ENCODE measurements at places on chromosomes 6 and 20.

GRCh38 chr20:25527949-25528348 is 57.4 kb downstream of the NINL start:
- no peak for DNase-seq

GRCh38 chr6:107030151-107030550 is 2.2 kb downstream of the MTRES1 start:
- no peak for DNase-seq

- DNase-seq, result no peak
Observed at GRCh38 chr6:167275001-167275400, 16.1 kb upstream of the UNC93A start.

GRCh38 chr20:2559651-2560050 is 23.3 kb downstream of the TMC2 start:
- no peak for DNase-seq

- DNase-seq, result no peak
Observed at GRCh38 chr6:116390581-116390980, 19.8 kb downstream of the DSE start.

DNA sequence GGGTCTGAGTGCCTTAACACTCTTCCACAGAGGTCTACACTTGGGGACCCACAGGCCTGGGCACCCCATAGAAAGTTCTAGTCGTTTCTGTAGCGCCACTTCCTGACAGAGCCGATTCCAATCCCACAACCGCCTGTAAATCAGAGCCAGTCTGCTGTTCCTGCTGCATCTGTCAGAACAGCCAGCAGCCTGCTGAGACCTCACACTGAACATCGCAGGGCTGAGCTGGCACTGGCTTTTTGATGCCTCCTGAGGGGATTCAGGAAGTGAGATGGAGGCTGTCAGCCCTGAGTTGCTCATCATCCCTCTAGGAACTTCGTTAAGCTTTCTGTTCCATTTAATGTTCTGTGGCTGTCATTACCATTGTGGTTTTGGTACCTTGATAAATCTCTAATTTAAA is 48.9 kb downstream of the DCBLD1 start:
- no peak for DNase-seq

- no peak for DNase-seq
Observed at GRCh38 chr20:37969949-37970855, 63.1 kb downstream of the TTI1 start.

DNA sequence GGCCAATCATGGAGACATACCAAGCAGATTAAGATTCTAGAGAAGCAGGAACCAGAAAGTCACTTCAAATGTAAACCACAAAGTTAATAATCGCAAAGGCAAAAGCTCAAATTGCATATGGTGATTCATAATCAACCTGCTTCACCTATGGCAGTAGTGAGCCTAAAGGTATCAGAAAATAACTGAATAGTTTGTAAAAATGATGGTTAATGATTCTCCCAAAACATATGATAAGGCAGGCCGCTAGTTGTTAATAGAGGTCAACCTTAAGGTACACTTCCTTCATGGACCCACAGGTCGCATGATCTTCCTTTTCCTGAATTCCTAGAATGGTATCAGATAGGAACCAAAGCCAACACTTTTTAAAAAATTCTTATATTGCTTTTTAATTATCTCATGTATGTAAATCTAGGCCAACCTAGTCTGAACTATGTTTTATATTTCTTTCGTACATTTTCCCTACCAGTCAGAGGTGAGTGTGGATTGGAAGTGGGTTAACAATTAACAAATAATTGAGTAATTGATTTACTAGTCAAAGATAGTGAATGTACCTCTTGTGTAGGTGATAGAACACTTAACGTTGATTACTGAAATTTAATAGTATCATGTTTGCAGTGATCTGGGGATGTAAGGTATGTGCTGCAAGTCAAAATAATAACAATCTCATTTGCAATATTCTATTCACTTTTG is 16.4 kb downstream of the TAAR2 start:
- DNase-seq, result no peak

DNA sequence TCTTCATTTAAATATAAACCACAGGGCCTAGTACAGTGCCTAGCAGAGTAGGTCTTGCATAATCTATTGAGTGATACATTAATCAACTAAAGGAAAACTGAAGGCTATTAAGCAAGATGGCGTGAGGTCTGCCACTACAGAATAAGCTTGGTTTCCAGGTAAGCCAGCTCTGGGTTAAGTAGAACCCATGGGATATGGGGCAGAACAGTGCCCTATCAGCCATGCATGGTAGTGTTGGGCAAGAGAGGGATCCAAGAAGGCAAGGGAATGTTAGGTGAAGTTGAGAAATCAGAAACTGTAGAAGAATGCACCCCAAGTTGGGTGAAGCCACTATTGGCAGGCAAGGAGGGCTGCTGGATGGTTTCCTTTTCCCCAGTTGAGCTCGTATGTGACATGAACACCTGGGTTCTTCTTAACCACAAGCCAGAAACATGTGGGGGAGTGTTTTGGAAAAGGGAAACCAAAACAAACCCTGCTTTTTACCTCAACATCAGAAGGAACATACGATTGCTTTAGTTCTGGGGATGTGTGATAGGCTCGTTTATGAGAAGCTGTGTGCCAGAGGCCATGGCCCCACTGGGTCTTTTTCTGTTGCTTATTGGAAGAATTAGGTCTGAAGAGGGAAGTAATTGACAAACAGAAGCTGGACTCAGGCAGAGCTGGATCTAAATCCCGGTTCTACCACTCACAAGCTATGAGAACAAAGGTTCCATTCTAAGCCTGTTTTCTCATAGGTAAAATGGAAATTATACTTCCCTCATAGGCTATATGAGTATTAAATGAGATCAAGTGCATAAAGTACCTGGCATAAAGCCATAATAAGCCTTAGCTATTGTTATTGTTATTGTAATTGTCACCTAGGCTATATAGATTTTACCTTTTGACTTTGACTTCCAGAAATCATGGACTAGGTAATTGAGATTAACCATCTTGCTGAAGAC is 33.5 kb downstream of the NEDD9 start:
- peak; percentile 37 for DNase-seq
